Upper lobe of left lung (tissue), 6 donors: ENCODE measurements at places on chromosomes 3 and 15. TPM values are rescaled to one million over a fixed set of nuclear protein-coding genes. Genes with fewer than 3 reads are reported as not detected.
A peak's percentile ranks its signal among the peaks of the same experiment; 100 is the strongest.

DNA sequence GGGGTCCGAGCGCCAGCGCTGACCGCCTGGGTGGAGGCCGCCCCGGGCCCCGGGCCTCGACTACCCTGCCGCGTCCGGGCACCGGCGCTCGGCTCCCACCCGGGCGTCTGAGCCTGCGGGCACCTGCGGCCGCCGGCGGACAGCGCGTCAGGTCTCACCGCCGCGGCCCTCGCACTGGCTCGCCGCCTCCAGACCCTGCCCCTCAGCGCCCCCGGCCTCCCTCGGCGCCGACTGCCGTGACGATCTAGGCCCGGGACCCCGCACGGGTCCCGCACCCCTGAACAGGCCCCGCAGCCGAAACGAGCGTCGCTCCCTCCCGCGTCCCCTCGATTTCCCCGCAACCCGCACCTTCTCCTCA, 297 bp downstream of the PRC1 start:
- peak; percentile 22 for DNase-seq
- peaks cover 14% of the 10 kb centered on the region for H3K4me1 ChIP-seq
- H3K27me3 ChIP-seq, result no peaks in the 10 kb centered on the region
- peaks cover 5% of the 10 kb centered on the region for H3K36me3 ChIP-seq

DNA sequence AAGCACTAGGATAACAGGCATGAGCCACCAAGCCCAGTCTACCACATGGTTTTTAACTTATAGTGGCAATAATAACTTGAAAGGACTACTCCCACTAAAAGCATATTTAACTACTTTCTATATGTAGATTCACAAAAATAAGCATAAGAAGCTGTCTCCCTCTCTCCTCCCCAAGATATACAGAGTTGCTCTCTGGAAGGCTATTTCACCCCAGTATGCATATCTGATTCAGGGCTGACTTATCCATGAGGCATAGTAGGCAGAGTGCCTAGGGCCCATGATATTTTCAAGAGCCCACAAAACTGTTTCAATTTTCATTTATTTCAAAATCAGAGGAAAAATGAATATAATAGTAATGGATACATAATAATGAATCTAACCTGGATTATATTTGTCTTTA, 20.5 kb downstream of the ATP8B4 start:
- no peak for DNase-seq
- H3K4me1 ChIP-seq, result no peaks in the 10 kb centered on the region
- no peaks in the 10 kb centered on the region for H3K27me3 ChIP-seq
- no peaks in the 10 kb centered on the region for H3K36me3 ChIP-seq

- no peak overlapping the region for H3K4me3 ChIP-seq
- no peak overlapping the region for H3K27ac ChIP-seq
- H3K36me3 ChIP-seq, result no peaks in the 10 kb centered on the region
- no peaks in the 10 kb centered on the region for H3K27me3 ChIP-seq
Measured at GRCh38 chr3:194212845-194213331, 76.9 kb downstream of the HES1 start.

- H3K4me3 ChIP-seq, result peak overlapping the region; percentile 84
- no peaks in the 10 kb centered on the region for H3K27me3 ChIP-seq
- H3K27ac ChIP-seq, result peak overlapping the region; percentile 97
- peak; percentile 58 for DNase-seq
- peaks cover 70% of the 10 kb centered on the region for H3K4me1 ChIP-seq
Measured at GRCh38 chr15:70096215-70097062, 1.3 kb downstream of the TLE3 start.

DNA sequence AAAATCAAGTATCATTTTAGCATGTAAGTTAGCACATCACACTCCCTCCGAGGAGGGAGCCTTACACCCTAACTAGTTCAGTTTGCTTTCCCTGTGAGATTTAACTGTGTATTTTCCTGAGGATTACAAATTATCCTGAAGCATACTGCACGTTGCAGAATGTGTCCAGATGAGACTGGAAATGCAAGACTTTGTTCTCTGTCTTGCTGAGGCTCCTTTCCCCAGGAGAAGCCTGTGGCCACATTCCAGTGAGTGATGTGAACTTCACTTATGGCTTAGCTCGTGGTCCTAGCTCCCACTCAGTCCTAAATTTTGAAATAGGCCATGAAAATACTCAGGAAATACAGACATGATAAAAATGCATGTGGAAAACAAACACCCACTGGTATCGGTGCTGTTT, 23.7 kb downstream of the PDZRN3 start:
- no peak for DNase-seq
- no peaks in the 10 kb centered on the region for H3K36me3 ChIP-seq
- H3K4me3 ChIP-seq, result no peak overlapping the region
- no peaks in the 10 kb centered on the region for H3K27me3 ChIP-seq
- no peaks in the 10 kb centered on the region for H3K4me1 ChIP-seq
- no peak overlapping the region for H3K27ac ChIP-seq

DNA sequence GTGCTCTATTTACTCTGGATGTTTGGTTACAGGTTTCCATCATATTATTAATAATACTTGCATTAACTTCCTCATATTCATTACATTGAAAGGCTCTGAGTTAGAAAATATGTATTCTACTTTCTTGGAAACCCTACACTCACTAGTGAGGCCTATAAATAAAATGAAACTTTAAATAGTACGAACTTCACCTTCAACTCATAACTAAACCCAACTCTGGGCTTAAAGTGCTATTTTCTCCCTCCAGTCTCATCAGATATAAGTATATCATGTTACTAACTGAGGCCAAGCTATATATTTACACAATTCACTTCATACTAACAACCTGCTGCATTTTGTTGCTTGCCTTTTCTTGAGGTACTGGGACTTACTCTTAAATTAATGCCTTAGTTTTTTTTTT, 306.7 kb downstream of the TIGIT start:
- no peaks in the 10 kb centered on the region for H3K36me3 ChIP-seq
- H3K4me3 ChIP-seq, result no peak overlapping the region

DNA sequence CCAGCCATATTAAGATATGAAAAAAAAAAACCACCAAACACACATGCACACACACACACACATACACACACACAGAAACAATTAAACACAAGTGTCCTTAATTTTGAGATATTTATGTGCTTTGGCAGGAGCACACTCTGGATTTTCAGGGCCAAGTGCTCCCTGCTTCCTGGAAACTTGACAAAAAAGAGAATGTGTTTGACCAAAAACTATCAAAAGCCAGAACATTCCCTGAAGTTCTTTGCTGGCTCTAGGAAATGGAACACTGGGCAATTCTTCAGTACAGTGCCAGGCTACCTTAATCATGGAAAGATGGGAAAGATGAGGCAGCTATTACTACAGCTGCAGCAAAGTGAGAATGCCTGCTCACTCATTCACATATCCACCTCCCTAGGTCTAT, 44.6 kb downstream of the P3H2 start:
- H3K36me3 ChIP-seq, result no peaks in the 10 kb centered on the region
- no peaks in the 10 kb centered on the region for H3K27me3 ChIP-seq
- no peak for DNase-seq
- peaks cover 11% of the 10 kb centered on the region for H3K4me1 ChIP-seq

DNA sequence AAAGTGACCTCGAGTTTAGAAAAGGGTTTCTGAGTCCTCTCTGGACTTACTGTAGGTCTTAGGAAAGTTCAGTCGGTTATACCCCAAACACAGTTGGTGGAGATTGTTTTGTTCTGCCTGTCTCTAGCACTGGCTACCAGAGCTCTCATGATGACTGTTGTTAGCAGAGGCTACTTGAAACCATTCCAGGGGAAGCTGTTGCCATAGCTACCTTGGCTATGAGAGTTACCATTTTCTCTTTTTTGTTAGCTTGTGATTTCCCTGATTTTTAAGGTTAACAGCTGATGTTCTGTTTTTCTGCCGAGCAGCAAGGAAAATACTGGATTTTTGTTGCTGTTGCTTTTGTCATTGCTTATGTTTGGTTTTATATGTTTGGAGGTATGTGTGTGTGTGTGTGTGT, 26.7 kb downstream of the ABHD2 start:
- no peaks in the 10 kb centered on the region for H3K27me3 ChIP-seq
- no peak overlapping the region for H3K4me3 ChIP-seq
- peaks cover 47% of the 10 kb centered on the region for H3K36me3 ChIP-seq

- no peaks in the 10 kb centered on the region for H3K36me3 ChIP-seq
- no peak overlapping the region for H3K4me3 ChIP-seq
- H3K27me3 ChIP-seq, result no peaks in the 10 kb centered on the region
- no peaks in the 10 kb centered on the region for H3K4me1 ChIP-seq
- no peak for DNase-seq
Measured at GRCh38 chr15:39599871-39600270, 19.0 kb downstream of the THBS1 start.

GRCh38 chr3:51471775-51472652, 27.8 kb downstream of the DCAF1 start:
- H3K36me3 ChIP-seq, result peaks cover 10% of the 10 kb centered on the region
- H3K27ac ChIP-seq, result no peak overlapping the region
- H3K4me1 ChIP-seq, result no peaks in the 10 kb centered on the region
- H3K4me3 ChIP-seq, result no peak overlapping the region

- DNase-seq, result no peak
- H3K36me3 ChIP-seq, result no peaks in the 10 kb centered on the region
Measured at GRCh38 chr15:74381481-74381880, 14.0 kb upstream of the CYP11A1 start.

GRCh38 chr3:51687431-51688205, 16.6 kb downstream of the TEX264 start:
- no peaks in the 10 kb centered on the region for H3K27me3 ChIP-seq
- H3K27ac ChIP-seq, result peak overlapping the region; percentile 49
- DNase-seq, result no peak
- peaks cover 30% of the 10 kb centered on the region for H3K4me1 ChIP-seq
- peaks cover 74% of the 10 kb centered on the region for H3K36me3 ChIP-seq

- no peaks in the 10 kb centered on the region for H3K27me3 ChIP-seq
- no peak overlapping the region for H3K27ac ChIP-seq
- peaks cover 7% of the 10 kb centered on the region for H3K4me1 ChIP-seq
- no peak overlapping the region for H3K4me3 ChIP-seq
Measured at GRCh38 chr3:136074546-136075170, 109.1 kb downstream of the PPP2R3A start.

GRCh38 chr3:23916152-23916885, 471 bp downstream of the NKIRAS1 start:
- H3K27ac ChIP-seq, result peak overlapping the region; percentile 96
- peaks cover 11% of the 10 kb centered on the region for H3K36me3 ChIP-seq
- no peaks in the 10 kb centered on the region for H3K27me3 ChIP-seq

DNA sequence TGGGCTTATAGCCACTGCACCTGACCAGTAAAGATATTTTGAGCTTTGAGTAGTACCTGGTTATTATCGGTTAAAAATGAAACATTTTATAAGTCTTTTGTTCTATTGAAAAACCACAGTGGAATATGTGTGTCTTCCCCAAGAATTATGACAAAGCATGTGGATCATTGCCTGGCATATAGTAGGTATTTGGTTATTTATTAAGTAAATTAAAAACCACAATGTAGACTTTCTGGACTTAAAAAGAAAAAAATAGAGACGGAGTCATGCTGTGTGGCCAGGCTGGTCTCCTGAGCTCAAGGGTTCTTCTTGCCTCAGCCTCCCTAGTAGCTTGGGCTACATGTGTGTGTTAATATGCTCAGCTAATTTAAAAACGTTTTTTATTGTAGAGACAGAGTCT, 43.5 kb downstream of the UBE2E2 start:
- no peak overlapping the region for H3K4me3 ChIP-seq
- H3K27me3 ChIP-seq, result no peaks in the 10 kb centered on the region
- H3K27ac ChIP-seq, result no peak overlapping the region
- no peaks in the 10 kb centered on the region for H3K36me3 ChIP-seq
- no peak for DNase-seq

DNA sequence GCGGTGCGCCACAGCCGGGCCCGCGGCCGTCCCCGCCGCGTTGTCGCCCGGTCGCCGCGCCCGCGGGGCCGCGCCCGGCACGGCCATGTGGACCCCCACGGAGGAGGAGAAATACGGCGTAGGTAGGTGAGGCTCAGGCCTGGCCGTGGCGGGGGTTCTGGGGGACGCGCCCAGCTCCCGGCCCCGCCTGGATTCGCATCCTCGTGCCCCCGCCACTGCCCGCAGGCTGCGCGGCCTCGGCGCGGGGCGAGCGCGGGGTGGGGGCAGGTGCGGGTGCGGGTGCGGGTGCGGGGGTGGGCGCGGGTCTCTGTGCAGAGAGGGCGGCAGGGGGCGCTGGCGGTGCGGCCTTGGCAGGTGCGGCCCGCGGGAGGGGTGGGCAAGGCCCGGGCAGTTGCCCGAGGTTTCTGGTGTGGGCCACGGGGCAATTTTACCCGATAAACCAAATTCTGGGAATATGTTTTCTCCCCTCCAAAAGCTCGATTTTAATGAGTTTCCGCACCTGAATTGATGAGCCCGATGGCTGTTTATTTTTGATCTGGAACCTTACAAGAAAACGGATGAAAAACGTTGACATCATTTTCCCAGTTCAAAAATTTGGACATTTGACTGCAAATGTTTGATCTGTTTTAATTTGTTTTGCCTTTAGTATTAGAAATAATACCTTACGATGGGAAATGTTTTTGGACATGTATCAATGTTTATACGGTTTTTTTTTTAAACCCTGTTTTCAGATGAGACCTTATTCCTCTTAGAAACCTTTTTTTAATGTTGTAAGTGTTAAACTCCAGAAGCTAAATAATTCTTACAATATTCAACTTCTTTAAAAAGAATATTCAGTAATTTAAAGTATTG, 678 bp downstream of the DOCK3 start:
- H3K27me3 ChIP-seq, result peaks cover 14% of the 10 kb centered on the region
- H3K4me3 ChIP-seq, result no peak overlapping the region
- H3K4me1 ChIP-seq, result peaks cover 10% of the 10 kb centered on the region

GRCh38 chr15:73885954-73886700, 12.8 kb downstream of the TBC1D21 start:
- H3K36me3 ChIP-seq, result no peaks in the 10 kb centered on the region
- no peak overlapping the region for H3K4me3 ChIP-seq
- H3K4me1 ChIP-seq, result no peaks in the 10 kb centered on the region
- no peak for DNase-seq
- H3K27me3 ChIP-seq, result no peaks in the 10 kb centered on the region

DNA sequence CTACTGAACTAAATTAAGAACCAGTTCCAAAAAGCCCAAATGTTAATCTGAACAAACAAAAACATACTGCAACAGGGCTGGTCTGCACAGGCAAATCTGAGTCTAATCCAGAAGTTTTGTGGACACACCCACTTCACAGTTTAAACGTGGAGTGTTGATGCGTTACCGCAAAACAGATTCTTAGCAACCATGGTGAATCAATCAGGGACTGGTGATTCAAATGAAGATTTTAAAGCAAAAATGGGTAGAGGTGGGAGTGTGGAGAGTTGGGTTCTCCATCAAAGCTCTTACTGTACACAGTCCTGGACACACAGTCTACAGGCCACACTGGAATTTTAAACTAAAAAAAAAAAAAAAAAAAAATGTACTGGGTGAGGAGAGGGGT, 5.2 kb downstream of the ANXA2 start:
- peak overlapping the region; percentile 99 for H3K27ac ChIP-seq
- no peaks in the 10 kb centered on the region for H3K27me3 ChIP-seq
- DNase-seq, result no peak
- H3K36me3 ChIP-seq, result peaks cover 23% of the 10 kb centered on the region

GRCh38 chr3:156617781-156618180, 56.6 kb upstream of the TIPARP start:
- H3K27me3 ChIP-seq, result no peaks in the 10 kb centered on the region
- no peak overlapping the region for H3K4me3 ChIP-seq
- H3K4me1 ChIP-seq, result peaks cover 16% of the 10 kb centered on the region
- no peaks in the 10 kb centered on the region for H3K36me3 ChIP-seq
- H3K27ac ChIP-seq, result no peak overlapping the region
- DNase-seq, result no peak

GRCh38 chr3:89692601-89693000, 585.2 kb downstream of the EPHA3 start:
- H3K27me3 ChIP-seq, result no peaks in the 10 kb centered on the region
- H3K36me3 ChIP-seq, result no peaks in the 10 kb centered on the region
- H3K4me3 ChIP-seq, result no peak overlapping the region

ATP10A gene
- total RNA-seq, result 62.4 TPM

GOLIM4 gene
- total RNA-seq, result 34.6 TPM

GOLGA6L4 gene
- 9.4 TPM for total RNA-seq

TM4SF1 gene
- total RNA-seq, result 116 TPM

GOLGA8T gene
- total RNA-seq, result not detected

GP5 gene
- 0.09 TPM for total RNA-seq

GDPGP1 gene
- total RNA-seq, result 7.2 TPM

RTP1 gene
- total RNA-seq, result not detected

GOLGA6B gene
- not detected for total RNA-seq

ADAMTS9 gene
- 39.6 TPM for total RNA-seq

POC1A gene
- total RNA-seq, result 2.6 TPM

ACTC1 gene
- not detected for total RNA-seq
